Tibial artery (tissue), 4 donors: ENCODE measurements at places on chromosomes 11 and 22.
A peak's percentile ranks its signal among the peaks of the same experiment; 100 is the strongest.

GRCh38 chr11:13366266-13367026 is 88.9 kb downstream of the BMAL1 start:
- no peak for DNase-seq

GRCh38 chr11:124307093-124307492 is 6.7 kb downstream of the OR8D1 start:
- no peak for DNase-seq

- no peak for DNase-seq
Observed at GRCh38 chr11:104866815-104867214, 31.4 kb downstream of the CASP12 start.

GRCh38 chr22:46196278-46196677 is 46.0 kb downstream of the PPARA start:
- DNase-seq: no peak

GRCh38 chr11:116294630-116295029 is 478.2 kb downstream of the BUD13 start:
- DNase-seq: no peak

DNA sequence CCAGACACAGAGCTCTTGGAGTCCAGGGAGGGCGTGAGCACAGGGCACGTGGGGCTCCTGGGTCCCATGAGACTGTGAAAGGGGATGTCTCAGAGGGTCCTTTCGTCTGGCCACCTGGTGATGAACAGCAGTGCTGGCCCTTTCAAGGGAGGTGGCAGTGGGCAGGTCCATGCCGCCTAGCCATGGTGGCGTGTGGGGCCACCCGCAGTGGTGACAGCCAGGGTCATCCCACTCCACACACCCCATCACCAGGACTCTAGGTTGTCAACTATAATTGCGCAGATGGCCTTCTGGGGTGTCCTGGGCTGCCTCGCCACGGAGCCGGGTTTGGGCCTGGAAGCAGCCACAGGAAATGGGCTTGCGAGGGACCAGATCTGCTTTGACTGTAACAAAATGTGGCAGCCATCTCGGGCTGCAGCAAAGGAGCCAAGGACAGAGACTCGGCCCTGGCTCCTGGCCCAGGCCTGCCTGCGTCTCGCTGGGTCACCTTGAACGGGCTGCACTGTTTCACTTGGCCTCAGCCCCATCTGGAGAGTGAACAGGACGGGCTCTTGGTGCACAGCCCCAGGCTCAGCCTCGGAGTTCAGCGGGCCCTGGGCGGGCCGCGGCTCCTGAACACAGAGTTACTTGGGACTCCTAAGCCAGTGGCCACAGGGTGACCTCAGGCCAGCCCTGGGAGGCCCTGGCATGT is 1350.5 kb downstream of the BRD1 start:
- peak; percentile 64 for DNase-seq

- DNase-seq: no peak
Observed at GRCh38 chr11:105202422-105202821, 62.9 kb upstream of the CARD18 start.

- no peak for DNase-seq
Observed at GRCh38 chr11:123547180-123547579, 107.2 kb downstream of the SCN3B start.

DNA sequence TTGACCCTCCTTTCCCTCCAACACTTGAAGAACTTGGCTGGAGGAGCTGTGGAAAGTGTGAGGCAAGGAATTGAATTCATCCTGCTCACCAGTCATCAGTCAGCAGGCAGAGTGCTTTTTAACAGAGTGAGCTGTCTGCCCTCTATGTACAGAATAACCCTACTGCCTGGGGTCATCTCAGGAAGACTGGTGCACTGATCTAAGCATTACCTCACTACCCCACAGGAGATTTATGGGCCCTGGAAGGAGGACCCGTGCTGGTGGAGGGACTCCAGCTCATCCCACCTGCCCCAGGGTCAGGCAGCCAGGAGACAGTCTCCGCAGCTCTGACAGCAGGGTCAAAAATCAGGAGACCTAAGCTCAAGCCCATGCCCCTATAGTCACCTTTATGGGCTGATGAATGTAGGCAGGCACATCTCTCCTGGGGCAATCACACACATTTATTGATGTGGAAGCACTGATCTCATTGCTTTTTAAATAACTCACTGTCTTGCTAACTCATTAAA is 270.8 kb upstream of the SESN3 start:
- no peak for DNase-seq

DNA sequence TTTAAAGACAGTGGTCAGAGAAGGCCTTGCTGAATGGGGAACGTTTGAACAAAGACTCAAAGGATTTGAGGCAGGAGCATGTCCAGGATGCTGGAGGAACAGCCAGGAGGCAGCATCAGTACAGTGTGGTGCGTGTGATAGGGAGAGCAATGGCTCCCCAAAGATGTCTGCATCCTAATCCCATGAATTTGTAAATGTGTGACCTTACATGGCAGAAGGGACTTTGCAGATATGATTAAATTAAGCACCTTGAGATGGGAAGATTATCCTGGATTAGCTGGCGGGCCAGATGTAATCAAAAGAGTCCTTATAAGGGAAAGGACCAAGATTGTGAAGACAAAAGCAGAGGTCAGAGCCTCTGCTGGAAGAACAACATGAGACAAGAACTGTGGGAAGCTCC is 24.6 kb upstream of the FAT3 start:
- DNase-seq: no peak

GRCh38 chr11:77449060-77449521 is 24.8 kb downstream of the PAK1 start:
- no peak for DNase-seq

GRCh38 chr11:130404727-130405126 is 23.7 kb downstream of the ADAMTS8 start:
- no peak for DNase-seq

DNA sequence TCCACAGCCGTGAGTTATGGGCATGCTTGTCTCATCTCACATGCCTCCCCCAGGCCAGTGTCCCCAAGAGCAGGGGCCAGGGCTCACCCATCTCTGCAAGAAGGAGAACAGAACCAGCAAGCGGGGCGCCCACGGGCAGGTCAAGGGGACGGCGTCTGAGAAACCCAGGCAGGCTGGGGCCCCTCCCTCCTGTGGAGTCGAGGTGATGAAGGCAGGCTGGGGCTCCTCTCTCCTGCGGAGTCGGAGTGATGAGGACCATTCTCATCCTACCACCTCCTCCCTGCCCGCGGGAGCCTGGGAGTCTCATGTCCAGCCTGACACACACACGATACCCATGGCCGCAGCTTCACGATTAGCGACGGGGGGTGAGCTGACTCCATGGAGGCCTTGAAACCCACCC is 141.9 kb downstream of the CTTN start:
- no peak for DNase-seq

DNA sequence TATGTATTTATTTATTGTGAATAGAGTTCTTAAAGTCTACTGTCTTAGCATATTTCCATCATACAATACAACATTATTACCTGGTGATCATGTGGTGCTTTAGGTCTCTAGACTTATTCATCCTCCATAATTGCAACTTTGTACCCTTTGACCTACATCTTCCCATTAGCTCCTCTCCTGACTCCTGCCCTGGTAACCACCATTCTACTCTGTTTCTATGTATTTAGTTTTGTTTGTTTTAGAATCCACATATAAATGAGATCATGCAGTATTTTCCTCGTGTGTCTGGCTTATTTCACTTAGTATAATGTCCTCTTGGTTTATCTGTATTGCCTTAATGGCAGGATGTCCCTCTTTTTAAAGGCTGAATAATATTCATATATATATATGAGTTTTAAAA is 22.7 kb downstream of the NCAM1 start:
- DNase-seq: no peak

GRCh38 chr11:125720781-125721180 is 25.3 kb upstream of the PATE1 start:
- no peak for DNase-seq

DNA sequence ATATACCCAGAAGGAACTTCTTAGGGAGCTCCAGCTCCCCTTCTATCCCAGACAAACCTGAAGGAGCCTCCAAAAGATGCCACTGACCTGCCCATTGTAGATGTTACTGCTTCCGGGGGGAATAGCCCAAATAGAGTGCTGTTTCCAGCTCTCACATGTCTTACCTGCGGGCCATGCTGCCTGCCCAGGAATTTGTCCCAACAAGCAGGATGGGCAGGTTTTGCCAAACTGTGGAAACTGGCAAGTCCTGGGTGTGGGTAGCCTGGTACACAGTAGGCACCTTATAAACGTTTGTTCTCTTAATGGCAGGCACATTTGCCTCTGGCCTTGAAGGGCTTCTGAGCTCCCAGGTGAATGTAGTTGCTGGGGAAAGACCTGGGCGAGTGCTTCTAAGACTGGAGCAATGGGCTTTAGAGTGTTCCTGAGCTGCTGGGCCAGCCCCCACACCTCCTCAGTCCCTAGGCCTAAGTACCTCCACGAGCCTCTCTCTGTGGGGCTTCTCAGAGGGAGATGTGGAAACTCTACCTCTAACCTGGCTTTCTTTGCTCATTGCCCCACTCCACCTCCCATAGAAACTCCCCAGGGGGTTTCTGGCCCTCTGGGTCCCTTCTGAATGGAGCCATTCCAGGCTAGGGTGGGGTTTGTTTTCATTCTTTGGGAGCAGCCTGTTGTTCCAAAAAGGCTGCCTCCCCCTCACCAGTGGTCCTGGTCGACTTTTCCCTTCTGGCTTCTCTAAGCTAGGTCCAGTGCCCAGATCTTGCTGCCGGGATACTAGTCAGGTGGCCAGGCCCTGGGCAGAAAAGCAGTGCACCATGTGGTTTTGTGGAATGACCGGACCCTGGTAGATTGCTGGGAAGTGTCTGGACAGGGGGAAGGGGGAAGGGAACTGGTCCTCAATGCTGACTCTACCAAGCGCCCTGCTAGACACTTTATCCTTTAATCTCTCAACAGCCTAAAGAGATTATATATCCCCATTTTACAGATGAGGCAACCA is 37.2 kb downstream of the LIMK2 start:
- DNase-seq: no peak

DNA sequence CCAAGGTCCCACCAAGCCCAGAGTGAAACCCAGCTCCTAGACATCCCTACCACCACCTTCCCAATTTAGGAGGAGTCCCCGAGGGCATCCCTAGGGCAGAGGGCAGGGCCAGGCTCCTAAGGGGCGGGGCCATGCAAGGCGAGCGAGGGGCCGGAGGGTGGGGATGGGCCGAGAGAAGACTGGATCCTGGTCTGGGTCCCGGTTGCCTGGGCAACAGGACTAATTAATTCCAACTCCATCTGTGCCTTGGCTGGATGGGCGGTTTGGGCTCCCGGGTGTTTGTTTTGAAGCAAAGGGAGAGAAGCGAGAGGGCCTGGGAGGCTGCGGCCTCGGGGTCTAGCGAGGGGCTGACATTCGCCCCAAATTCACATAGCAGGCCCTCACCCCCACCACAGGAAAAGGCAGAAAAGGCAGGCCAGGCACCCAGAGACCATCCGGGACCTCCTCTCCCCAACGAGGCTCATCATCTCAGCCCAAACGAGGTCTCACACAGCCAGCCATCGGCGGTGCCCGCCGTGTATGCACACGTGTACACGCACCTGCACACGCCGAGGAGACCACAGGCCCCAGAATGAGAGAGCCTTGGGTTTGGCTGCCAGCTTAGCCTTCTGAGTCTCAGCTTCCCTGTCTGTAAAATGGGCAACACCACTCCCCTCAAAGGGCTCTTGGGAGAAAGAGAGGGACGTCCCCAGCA is 23.9 kb downstream of the ELFN2 start:
- no peak for DNase-seq

DNA sequence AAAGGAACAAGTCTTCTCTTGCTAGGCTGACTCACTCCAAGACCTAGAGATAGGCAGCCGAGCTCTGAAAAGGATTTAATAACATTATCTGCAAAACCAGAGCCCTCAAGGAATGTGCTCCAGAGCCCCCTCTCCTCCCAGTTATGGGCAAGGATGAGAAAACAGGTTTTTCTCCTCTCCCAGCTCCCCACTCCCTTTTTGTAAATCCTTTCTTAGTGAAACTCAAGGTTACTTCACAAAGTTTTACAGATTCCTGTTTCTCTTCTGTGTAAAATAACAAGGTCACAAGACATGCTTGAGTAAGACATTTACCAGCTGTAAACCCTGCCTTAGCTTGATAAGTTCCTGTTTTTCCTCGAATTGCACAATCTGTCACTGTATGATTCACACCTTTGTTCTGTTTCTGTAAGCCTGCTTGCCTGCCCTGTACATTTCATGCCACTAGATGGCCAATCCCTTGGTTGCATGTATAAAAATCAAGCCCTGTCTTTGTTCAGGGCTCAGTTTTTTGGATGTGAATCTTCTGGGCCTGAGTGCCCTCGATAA is 489.4 kb downstream of the KCNA4 start:
- no peak for DNase-seq

GRCh38 chr11:95426823-95427462 is 195.9 kb upstream of the SESN3 start:
- DNase-seq: no peak

- DNase-seq: no peak
Observed at GRCh38 chr22:50138041-50138440, 32.5 kb upstream of the PANX2 start.

- peak; percentile 74 for DNase-seq
Observed at GRCh38 chr11:112795142-112795815, 165.9 kb upstream of the NCAM1 start.

DNA sequence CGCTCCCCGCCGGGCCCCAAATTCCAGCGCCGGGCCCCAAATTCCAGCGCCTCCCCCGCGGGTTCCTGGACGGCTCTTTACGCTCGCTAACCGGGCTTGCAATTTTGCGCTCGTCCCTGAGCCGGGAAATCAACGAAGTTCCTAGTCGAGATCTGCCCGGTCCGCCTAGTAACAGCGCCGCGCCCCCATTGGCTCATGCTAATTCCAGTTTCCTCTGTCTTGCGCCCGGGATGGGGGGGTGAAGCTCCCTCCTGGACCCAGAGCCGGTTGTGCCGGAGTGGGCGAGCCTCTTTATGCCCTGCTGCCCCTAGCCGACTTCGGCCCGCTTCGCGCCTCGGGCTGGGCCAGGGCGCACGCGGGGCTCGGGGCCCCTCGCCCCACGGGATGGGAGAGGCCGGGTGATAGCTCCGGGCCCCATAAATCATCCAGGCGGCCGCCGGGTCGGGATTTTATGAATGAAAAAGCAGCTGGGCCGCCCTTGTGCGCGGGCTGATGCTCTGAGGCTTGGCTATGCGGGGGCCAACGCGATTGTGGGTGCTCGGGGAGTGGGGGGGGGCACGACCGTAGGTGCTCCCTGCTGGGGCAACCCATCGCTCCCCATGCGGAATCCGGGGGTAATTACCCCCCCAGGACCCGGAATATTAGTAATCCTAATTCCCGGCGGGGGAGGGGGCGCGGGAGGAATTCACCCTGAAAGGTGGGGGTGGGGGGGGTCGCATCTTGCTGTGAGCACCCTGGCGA is 1.8 kb upstream of the CCND1 start:
- DNase-seq: peak; percentile 96

DNA sequence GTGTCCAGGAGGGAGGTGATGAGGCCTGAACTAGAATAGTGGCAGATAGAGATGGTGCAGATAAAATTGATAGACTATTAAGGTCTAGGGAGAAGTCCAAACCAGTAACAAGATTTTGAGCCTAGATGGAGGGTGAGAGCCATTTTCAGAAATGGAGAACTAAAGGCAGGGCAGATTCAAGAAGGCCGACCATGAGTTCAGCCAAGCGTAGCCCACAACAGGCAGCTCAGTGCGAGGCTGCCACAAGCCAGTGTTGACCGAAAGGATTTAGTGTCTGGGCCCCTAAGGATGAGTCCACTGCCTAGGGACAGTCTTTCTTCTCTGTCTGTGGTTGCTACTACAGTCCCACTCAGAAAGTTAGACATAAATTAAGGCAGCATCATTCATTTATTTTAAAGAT is 51.7 kb downstream of the PPP2R1B start:
- DNase-seq: no peak
